Fibroblast of skin of left quadriceps (primary cell): ENCODE measurements at places on chromosomes 13 and 19.

DNA sequence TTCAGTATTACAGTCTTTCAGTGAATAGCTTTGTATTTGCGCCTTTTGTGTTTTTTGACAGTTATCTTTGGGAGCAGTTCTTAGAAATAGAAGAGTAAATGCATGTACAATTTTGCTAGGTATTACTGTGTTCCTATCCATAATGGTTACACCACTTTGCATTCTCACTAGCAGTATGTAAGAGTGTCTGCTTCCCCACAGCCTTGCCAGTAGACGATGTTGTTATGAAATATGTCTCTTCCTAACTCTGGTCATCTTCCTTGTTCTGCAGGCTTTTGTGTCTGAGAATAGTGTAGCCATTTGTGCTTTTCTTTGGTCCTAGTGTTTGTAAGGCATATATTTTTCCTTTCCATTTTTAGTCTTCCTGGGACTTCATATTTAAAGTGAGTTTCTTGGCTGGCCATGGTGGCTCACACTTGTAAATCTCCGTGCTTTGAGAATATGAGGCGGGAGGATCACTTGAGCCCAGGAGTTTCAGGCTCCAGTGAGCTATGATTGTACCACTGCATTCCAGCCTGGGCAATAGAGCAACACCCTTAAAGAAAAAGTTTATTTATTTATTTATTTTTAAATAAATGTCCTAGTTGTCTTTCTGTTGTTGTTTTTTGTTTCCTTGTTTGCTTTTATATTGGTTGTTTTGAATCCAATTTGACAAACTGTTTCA, 140.3 kb downstream of the PDS5B start:
- DNase-seq = no peak

GRCh38 chr19:1849886-1850398, 1.7 kb upstream of the REXO1 start:
- no peak for DNase-seq

DNA sequence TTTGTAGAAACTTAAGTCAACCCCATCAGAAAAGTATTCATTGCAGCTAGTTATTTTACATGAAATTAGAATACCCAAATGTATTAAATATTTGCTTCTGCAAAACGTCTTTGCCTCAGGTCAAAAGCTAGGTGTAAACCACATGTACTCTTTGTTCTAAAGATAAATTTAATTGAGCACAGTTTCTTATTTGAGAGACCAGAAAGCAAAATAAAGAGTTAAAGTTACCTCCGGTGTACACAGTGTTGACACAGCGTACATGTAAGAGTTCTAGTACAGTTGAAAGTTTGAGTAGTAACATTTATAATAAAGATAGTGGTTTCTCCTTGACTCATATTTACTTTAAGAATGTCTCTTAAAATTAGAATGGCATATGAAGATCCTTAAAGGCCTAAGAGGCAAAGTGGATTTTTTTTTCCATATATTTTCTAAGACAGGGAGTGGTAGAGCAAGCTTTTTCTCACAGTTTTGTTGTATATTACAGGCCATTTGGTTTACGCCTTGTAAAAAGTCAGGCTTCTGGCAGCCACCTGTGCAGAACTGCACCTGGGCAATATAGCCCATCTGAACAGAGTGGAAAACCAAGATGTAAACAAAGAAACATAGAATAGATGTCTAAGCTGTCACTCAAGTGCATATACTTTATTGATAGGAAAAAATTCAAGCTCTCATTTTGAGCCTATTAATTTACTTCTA, 2.9 kb downstream of the LRCH1 start:
- no peak for DNase-seq

GRCh38 chr13:51323824-51324511, 15.5 kb upstream of the SERPINE3 start:
- no peak for DNase-seq

GRCh38 chr19:6806488-6806887, 34.0 kb downstream of the VAV1 start:
- no peak for DNase-seq

DNA sequence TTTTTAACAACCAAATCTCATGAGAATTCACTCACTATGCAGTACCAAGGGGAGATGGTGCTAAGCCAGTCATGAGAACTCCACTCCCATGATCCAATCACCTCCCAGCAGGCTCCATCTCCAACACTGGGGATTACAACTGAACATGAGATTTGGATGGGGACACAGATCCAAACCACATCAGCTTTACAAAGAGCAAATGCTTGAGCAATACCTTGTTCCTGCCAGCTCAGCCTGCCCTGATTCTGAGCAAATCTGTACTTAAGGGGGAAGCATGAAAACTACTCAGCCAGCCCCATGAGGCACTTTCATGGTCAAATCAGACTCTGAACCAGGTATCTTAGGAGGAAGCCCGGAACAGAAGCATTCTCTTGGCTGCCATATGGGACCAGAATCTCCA, 259.9 kb downstream of the TBC1D4 start:
- no peak for DNase-seq

DNA sequence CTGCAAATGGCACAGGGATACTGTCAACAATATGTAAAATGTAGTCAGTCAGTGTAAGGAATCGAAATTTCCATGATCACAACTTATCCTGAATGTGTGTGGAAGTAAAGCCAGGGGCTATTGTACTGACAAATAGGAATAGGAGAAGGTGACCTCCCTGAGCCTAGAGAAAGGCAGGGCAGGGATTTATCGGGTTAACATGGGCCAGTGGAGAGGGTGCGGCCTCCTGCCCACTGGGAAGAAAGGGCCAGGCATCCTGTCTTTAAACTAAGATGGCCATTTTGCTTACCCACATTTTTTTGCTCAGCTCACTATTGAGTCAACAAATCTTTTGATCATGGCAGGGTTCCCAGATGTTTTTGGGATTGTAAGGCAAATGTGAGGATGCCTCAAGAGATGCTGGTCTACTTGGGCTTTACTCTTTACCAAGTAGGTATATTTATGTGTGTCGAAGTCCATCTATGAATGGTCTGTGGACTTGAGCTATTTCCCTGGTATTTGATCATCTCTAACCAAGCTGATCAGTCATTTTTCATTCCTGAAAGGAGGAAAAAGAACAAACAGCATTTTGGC, 116.6 kb upstream of the RNF113B start:
- no peak for DNase-seq

GRCh38 chr13:37984357-37984756, 114.8 kb upstream of the TRPC4 start:
- DNase-seq = no peak

DNA sequence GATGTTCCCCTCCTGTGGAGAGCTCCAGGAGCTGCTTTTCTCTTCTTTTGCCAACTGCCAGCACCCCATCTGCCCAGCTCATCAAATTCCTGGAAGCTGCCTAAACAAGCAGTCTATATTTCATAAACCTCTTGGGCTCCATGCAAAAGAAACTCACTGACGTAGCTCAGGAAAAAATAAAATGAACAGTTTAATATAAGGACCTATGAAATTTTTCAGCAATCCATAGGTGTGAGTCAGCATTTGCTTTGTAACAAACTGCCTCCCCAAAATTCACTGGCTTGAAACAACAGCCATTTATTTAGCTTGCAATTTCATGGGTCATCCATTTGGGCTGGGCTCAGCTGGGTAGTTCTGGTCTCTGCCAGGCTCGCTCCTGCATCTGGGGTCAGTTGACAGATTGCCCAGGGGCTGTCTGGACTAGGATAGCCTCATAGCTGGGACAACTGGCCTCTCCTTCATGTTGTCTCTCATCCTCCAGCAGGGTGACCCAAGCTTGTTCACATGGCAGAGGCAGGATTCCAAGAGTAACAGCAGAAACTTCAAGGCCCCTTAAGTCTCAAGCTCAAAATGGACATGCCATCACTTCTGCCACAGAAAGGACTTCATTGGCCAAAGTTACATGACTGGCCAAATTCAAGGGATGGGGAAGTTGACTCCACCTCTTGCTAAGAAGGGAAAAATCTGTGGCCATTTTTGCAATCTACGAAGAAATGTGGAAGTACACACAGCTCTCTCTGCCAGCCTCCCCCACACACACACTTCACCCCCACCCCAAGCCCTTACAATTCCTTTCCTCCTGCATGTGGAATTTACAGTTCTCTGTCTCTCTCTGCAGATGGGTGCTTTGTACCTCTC, 7.9 kb upstream of the PVR start:
- DNase-seq = no peak

DNA sequence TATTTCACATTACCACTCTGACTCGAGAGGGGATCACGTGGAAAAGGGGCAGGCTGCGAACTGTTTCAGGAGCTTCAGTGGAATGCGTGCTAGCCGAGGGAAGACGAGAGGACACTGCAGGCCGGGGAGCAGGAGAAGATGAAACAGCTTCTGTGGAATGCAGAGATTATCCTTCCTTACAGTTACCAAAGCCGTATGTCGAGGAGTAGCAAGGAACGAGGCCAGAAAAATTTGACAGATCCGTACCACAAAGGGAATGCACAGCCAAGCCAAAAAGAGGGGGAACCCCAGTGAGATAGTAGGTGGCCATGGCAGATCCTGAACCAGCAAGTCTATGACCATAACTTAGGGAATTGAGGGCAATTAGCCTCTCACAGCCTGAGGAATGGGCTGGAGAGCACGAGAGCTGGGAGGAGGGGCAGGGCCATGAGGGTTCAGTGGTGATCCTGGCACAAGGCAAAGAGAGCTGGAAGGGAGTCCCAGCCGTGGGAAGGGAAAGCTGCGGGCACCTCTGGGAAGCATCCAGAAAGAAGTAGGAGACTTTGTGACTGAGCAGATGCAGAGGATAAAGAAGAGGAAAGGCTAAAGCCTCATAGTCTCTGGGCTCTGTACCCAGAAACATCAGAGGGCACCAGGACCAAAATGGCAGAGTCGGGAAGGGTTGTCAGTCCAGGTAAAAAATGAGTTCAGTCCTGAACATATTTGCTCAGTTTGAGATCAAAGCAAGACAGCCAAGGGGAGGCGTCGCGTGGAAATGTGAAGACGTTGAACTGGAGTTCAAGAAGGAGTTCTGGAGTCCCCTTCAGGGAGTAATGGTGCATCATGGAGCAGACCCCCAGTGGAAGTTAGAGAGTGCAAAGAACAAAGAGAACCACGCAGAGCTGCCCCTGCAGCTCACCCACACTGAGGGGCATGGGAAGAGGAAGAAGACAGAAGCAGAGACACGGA, 5.1 kb downstream of the COL4A1 start:
- peak; percentile 80 for DNase-seq

GRCh38 chr19:28831462-28831861, 381.5 kb downstream of the UQCRFS1 start:
- DNase-seq = no peak

GRCh38 chr19:41871573-41872383, 5.3 kb upstream of the CD79A start:
- no peak for DNase-seq

DNA sequence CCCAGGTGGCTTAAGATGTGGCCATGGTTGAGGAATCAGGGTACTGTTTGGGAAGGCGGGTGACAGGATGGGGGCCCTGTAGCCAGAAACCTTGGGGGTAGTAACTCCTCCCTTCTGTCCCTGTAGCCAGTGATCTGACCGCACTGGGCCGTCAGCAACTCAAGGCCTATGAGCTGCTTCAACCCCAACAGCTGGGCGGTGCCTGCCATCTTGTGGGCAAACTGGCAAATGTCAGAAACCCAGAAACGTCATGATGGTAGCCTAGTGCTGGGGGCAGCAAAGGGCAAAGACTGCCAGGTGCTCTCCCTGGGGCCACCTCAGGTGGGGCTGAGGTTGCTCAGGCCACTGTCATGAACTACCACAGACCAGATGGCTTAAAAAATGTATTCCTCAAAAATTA, 3.5 kb downstream of the COPE start:
- no peak for DNase-seq

DNA sequence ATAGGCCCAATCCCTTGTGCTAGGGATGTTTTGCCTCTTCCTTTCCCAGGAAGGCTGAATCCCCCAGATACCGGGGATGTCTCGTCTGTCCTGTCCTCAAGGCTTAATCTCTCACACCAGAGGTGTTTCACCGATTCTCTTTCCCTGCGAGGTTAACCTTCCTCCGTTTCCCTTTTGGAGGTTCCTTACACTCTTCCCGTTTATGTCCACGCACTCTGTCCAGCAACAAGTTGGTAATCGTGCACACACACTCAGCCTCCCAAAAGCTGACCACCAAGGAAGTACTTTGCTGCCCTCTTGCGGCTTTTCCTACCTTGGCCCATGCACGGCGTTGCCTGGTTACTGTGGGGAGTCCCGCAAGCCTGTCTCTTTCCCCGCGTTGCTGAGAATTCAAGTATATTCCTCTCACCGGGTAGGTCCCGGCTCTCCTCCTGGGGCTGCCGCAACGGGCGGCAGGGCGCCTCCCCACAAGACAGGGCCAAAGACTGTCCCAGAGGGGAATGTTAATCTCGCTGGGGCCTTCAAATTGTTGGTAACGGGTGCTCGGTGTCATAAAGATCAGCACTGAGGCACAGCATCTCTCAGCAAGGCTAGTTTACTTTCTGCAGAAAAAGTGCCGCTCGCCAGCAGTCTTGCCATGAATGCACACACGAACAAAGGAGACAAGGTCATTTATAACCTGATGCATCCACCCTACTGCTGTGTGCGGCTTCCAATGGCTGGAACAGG, 36.7 kb upstream of the CD177 start:
- DNase-seq = no peak

DNA sequence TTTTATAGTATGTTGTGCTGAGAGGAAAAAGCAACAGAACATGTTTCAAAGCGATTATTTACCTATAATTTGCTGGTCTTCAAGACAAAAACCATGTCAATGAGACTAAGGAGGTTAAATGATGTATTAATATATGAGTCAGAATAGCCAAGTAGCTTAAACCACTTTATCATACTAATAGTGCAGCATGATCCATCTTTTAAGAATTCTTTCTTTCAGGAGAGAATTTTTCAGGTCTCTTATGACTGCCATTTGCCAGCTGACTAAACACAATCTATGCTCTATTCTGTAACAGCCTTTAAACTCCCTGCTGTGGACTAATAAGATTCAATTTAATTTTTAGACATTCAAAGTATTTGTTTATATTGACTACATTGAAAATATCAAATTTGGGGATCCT, 93.7 kb downstream of the TRPC4 start:
- DNase-seq = no peak

DNA sequence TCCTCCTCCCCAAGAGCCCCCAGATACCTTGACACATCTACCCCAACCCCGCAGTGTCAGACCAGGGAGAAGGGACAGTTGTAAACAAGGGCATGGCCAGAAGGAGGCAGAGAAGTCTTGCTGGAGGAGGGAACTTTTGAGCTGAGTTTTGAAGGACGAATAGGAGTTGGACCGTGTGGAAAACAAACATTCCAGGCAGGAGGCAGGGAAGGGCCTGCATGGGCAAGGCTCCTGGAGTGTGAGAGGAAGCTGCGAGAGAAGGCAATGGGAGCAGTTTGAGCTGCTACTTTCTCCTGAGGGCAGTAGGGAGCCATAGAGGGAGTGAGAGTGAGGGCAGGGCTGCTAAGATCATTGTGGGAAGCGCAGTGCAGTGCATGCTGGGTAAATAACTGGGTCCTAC, 23.3 kb downstream of the IL12RB1 start:
- DNase-seq = no peak

GRCh38 chr13:106701771-106702341, 133.9 kb upstream of the ARGLU1 start:
- no peak for DNase-seq

- DNase-seq = no peak
These were observed 823.0 kb upstream of the GPC6 start for GRCh38 chr13:92403606-92404005.

DNA sequence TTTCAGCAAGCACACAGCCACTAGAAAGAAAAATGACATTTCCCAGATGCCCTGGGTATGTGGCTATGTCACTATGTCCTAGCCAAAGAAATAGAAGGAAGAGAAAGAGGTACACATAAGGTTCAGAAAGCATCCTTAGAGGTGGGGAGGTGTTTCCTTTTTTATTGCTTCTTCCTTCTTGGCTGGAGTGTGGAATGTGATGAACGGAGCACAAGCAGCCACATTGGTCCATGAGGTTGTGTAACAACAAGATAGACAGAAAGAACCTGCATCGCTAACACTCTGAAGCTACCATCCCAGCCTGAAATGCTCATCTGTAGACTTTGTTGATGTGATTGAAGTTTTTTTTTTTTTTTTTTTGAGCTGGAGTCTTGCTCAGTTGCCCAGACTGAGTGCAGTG, 6.7 kb downstream of the SLC25A23 start:
- DNase-seq = no peak
